Body of pancreas (tissue), 4 donors: ENCODE measurements at places on chromosomes 13 and 19. TPM values are rescaled to one million over a fixed set of nuclear protein-coding genes. Genes with fewer than 3 reads are reported as not detected.

GRCh38 chr13:79648191-79648590 is 167.2 kb downstream of the NDFIP2 start:
- no peak overlapping the region for H3K27ac ChIP-seq
- no peak for DNase-seq
- H3K27me3 ChIP-seq, result no peaks in the 10 kb centered on the region
- H3K36me3 ChIP-seq, result no peaks in the 10 kb centered on the region

DNA sequence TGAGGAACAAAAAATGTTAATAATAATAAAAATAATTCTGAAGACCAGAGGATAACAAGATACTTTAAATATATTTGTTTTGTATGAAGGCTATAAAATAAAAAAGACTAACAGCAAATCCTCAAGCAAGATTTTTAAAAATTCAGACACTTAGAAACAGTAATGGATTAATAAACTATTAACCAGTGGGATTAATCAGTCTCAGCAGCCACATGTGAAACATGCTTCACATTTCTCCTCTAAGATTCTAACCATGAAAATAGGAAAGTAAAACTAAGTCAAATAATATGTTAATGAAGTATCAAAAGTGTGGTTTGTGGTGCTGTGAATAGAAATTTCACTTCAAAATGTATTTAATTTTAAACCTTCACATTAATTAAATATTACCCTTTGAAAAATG is 57.4 kb downstream of the KCNRG start:
- H3K36me3 ChIP-seq, result no peaks in the 10 kb centered on the region
- no peak overlapping the region for H3K4me3 ChIP-seq
- no peak for DNase-seq
- peak overlapping the region; percentile 41 for H3K27ac ChIP-seq
- peaks cover 7% of the 10 kb centered on the region for H3K4me1 ChIP-seq

DNA sequence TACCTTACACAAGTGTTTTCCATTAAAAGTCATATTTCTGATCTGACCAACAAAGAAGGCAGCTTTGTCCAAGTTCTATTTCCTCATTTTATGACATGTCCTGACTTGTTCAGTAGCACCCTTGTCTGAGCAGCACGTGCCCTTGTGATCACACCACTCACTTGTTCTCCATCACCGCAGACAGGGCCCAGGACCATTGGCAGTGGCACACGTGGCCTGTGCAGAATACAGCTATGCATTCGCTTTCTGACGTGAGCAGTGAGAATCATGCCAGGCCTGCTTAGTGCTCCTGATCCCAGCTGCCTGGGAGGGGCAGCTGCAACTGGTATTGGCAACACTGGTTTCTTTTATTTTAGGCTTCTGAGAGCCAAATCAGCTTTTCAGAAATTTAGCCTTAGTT is 134.2 kb downstream of the FRY start:
- H3K27ac ChIP-seq, result no peak overlapping the region

- H3K36me3 ChIP-seq, result no peaks in the 10 kb centered on the region
- H3K4me1 ChIP-seq, result peaks cover 4% of the 10 kb centered on the region
- no peak for DNase-seq
- no peak overlapping the region for H3K4me3 ChIP-seq
- no peaks in the 10 kb centered on the region for H3K27me3 ChIP-seq
Observed at GRCh38 chr13:107960301-107960700, 255.0 kb downstream of the LIG4 start.

GRCh38 chr19:49155005-49155819 is at the start of gene HRC:
Gene HRC (minus strand): TSS chr19:49155396. CDS start chr19:49155237, 159 bp downstream.
- H3K27ac ChIP-seq, result no peak within 1 kb of the TSS
- H3K4me1 ChIP-seq, result peaks cover 37% of the 10 kb centered on the region
- no peaks in the 10 kb centered on the region for H3K27me3 ChIP-seq
- H3K4me3 ChIP-seq, result no peak within 1 kb of the TSS
- DNase-seq, result no peak
- no peaks in the 10 kb centered on the region for H3K36me3 ChIP-seq

DNA sequence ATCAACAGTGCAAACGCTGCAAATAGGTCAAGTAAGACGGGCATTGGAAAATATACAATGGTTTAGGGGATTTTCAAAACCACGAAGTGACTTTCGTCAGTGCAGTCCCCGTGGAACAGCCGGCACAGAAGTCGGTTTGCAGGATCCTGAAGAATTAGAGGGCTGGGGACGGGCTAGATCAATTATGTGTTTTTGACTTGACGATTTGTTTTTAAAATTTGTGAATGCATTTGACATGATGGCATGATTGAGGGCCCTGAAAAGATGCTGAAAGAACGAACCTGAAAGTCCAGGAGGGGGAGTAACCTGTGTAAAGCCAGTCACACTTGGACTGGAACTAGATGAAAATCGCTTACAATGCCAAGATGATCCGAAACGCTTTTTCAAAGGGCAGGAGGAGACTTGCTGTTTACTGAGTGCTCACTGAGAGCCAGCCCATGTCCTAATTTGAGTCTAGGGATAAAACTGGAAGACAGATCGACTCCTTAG is 8.9 kb upstream of the DGKH start:
- no peaks in the 10 kb centered on the region for H3K36me3 ChIP-seq
- peak overlapping the region; percentile 86 for H3K27ac ChIP-seq
- peaks cover 22% of the 10 kb centered on the region for H3K4me1 ChIP-seq
- no peak for DNase-seq

- no peak for DNase-seq
- H3K4me1 ChIP-seq, result no peaks in the 10 kb centered on the region
- no peak overlapping the region for H3K27ac ChIP-seq
- no peak overlapping the region for H3K4me3 ChIP-seq
- peaks cover 2% of the 10 kb centered on the region for H3K36me3 ChIP-seq
Observed at GRCh38 chr13:109749365-109749764, 37.0 kb downstream of the IRS2 start.

- no peak for DNase-seq
- H3K4me3 ChIP-seq, result no peak overlapping the region
- H3K27me3 ChIP-seq, result no peaks in the 10 kb centered on the region
- no peak overlapping the region for H3K27ac ChIP-seq
Observed at GRCh38 chr19:36986131-36986530, 70.0 kb downstream of the ZNF568 start.

DNA sequence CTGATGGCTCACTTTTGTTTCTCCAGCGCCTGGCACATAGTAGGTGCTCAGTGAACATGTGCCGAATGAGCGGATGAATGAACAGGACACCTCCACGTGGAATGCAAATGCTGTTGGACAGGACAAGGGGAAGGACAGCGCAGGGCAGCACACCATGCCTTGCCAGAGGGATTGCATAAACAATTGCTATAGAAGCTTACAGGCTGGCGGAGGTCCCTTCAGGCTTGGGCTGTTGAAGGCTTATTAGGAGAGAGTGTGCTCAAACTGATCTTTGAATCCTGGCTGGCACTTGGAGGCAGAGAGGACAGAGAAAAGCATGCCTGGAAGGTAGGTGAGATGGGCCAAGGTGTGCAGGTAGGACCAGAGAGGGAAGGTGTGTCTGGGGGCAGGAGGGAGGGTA is 35.9 kb upstream of the ZNF536 start:
- H3K27me3 ChIP-seq, result no peaks in the 10 kb centered on the region
- no peaks in the 10 kb centered on the region for H3K4me1 ChIP-seq

DNA sequence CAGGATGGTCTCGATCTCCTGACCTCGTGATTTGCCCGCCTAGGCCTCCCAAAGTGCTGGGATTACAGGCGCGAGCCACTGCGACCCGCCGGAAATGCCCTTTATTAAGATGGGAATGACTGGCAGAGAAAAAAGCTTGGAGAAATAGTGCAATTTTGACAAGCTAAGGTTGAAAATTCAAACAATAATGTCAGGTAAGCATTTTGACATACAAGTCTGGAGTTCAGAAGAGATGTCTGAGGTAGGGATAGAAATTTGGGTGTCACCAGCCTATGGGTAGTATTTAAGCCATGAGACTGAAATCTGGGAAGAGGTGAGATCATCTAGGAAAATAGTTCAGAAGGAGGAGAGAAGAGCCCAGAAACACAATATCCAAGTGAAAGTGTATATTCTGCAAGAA is 17.1 kb upstream of the PAN3 start:
- H3K36me3 ChIP-seq, result no peaks in the 10 kb centered on the region
- DNase-seq, result no peak
- H3K4me1 ChIP-seq, result no peaks in the 10 kb centered on the region
- no peak overlapping the region for H3K4me3 ChIP-seq

DNA sequence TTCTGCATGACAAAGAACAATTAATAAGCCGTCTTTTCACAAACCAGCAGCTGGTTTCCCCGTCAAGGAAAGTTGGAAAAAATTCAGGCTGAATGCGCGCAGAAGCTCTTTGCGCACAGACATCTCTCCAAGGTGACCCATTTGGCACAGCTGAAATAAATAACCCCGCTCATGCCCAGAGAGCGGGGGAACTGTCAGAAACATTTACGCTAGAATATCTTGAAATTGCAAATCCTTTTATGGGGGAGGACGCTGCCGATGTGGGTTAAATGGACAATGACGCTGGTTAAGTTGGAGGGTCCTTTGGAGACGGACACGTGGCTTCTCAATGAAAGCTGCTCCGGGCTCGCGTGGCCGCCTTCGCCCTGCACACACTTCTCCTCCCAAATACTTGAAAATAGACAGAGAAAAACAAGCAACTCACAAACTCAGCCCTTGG is 30.6 kb downstream of the GSX1 start:
- H3K27ac ChIP-seq, result no peak overlapping the region
- peaks cover 3% of the 10 kb centered on the region for H3K27me3 ChIP-seq
- DNase-seq, result no peak
- no peaks in the 10 kb centered on the region for H3K36me3 ChIP-seq
- no peak overlapping the region for H3K4me3 ChIP-seq

DNA sequence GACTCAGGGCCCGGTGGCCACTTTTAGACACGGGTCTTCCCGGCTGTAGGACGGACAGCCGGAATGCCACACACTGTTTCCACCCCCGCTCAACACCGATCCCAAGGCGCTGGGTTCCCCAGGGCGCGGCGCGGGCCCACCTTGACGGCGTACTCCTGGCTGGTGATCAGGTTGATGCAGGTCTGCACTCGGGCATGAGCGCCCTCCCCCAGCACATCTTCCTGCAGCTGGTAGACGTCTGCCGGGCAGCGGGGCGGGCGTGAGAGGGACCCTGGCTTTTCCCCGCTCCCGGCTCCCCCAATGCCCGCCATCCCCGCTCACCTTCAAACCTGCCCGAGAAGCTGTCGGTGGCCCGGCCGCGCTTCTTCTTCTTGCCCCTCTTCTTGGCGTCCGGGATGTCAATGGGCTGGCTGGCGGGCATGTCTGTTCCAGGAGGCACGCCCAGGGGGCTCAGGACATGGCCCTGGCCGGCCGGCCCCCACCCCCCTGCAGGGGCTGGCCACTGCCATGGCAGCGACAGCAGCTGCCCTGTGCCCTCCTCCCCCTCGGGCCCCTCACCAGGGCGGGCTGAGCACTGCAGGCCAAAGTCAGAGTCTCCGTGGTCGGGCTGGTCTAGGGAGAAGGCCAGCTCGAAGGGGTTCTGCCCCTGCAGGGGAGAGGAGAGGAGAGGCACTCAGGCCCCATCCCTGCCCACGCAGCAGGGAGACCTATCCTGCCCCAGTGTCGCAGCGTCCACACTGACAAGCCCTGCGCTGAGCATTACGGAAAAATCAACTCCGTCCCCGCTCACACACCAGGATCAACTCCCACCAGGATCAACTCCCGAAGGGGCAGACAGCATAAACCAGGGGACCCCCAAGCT is 4.8 kb downstream of the MKNK2 start:
- H3K27ac ChIP-seq, result peak overlapping the region; percentile 100
- H3K36me3 ChIP-seq, result no peaks in the 10 kb centered on the region
- peaks cover 84% of the 10 kb centered on the region for H3K4me1 ChIP-seq
- no peak overlapping the region for H3K4me3 ChIP-seq
- DNase-seq, result peak; percentile 42
- no peaks in the 10 kb centered on the region for H3K27me3 ChIP-seq

- DNase-seq, result no peak
- H3K27ac ChIP-seq, result no peak overlapping the region
- H3K27me3 ChIP-seq, result no peaks in the 10 kb centered on the region
- no peaks in the 10 kb centered on the region for H3K4me1 ChIP-seq
- H3K36me3 ChIP-seq, result no peaks in the 10 kb centered on the region
Observed at GRCh38 chr13:36355632-36356031, 9.4 kb upstream of the SPART start.

DNA sequence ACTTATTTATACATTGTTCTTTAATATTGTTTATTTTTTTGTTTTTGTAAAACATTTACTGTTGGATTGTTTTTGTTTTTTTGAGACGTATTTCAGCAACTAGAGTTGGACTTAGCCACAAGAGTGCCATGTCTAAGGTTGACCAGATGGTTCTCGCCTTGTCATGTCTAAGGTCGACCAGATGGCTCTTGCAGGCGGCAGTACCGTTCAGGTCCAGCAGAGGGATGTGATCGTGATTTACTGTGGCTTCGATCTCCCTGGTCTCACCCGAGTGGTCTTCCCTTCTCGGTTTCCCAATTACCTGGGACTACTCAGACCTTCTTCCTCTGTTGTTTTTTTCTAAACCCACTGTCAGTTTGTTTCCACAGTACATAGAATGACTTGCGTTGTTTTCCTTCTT is 1438.6 kb downstream of the UQCRFS1 start:
- no peak for DNase-seq
- peaks cover 4% of the 10 kb centered on the region for H3K36me3 ChIP-seq
- H3K4me1 ChIP-seq, result no peaks in the 10 kb centered on the region
- no peak overlapping the region for H3K4me3 ChIP-seq

DNA sequence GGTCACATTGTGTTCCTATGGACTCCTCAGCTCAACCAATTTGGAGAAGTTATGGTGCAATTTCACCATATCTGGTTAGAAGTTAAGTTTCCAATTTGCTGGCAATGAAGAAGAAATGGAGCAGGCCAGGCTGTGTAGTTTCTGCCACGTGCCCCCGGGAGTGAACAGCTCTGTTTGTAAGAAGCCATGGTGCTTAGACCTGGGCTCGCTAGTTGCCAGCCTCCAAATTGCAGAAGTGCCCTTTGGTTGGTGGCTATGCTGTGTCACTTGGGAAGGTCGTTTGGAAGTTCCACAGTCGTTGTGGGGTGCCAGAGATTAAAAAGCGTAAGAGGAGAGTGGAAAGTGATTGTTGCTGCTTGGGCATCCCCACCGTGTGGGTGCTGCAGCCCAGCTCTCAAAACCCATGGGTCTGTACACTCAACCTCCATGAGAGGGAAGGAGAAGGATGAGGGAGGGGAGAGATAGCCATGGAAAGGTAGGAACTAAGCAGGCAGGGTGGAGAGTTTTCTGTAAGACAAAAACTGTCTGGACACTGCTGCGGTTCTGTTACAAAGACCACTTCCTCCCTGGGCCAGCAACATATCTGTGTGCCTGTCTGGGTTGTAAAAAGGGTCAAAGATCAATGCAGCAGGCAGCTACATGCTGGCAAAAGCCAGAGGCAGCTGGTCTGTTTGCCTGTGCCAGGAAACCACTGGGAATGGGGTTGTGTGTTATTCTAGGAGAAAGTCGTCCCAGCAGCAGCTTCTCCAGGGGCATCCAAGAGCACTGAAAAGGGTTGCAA is 10.8 kb downstream of the ALOX5AP start:
- H3K27me3 ChIP-seq, result no peaks in the 10 kb centered on the region
- H3K36me3 ChIP-seq, result no peaks in the 10 kb centered on the region
- H3K27ac ChIP-seq, result peak overlapping the region; percentile 36
- no peak overlapping the region for H3K4me3 ChIP-seq
- peak; percentile 26 for DNase-seq

The CBLC gene
- 18.5 TPM for total RNA-seq

The DNMT1 gene
- total RNA-seq, result 36.6 TPM

The CGB2 gene
- not detected for total RNA-seq

The KIR2DL3 gene
- total RNA-seq, result not detected

The CYP2B6 gene
- total RNA-seq, result not detected
